ENCODE measurements at places on chromosomes 1 and 21. TPM values are rescaled to one million over a fixed set of nuclear protein-coding genes. Genes with fewer than 3 reads are reported as not detected.

Gene FASLG
- total RNA-seq = not detected

Gene MR1
- 15.8 TPM for total RNA-seq

Gene GPR52
- 2.5 TPM for total RNA-seq

Gene LCE1F
- not detected for total RNA-seq
